ENCODE measurements at places on chromosomes 11 and 22.
A peak's percentile ranks its signal among the peaks of the same experiment; 100 is the strongest.

DNA sequence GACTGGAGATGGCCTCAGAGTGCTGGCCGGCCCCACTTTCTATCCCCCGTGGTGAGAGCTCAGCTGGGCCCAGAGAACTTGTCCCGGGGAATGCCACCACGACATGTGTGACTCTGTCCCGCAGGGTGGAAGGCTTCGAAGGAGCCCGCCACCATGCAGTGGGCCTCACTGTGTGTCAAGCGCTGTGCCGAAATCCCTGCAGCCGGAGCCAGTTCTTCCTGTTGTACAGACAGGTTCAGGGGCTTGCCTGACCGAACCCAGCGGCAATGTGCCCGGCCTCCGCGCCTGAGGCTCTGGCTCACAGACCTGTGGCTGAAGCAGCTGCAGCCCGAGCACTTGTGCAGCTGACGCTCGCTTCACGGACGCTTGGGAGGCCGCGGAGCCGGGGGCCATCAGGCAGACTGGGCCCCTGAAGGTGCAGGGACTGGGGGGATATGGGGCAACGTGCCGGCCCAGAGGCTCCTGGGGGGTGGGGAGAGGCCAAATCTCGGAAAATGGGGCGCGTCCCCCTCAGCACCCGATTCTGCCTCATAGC is 650 bp downstream of the PPM1F start:
- no peak for DNase-seq

GRCh38 chr11:2929950-2930703 is 907 bp upstream of the PHLDA2 start:
- peak; percentile 75 for DNase-seq

DNA sequence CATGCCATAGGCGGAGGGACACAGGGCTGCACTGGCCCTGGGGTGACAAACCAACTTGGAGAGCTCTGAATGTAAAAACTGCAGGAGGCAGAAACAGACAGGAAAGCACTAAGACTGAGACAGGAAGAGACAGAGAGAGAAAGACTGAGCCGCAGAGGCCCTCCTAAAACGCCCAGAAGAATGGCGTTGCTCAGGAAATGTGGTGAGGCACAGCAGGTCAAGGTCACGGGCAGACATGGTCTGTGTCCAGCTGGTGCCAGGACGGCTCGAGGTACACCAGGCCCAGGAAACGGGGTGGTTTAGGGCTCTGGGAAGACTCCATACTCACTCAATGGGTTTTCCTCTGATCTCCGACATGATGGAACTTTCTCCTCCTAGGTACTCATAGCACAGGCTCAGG is 29.1 kb downstream of the MAFF start:
- no peak for DNase-seq

- no peak for DNase-seq
Measured at GRCh38 chr11:45105233-45105983, 41.0 kb upstream of the PRDM11 start.

GRCh38 chr11:112946866-112947265 is 14.4 kb upstream of the NCAM1 start:
- DNase-seq: no peak

DNA sequence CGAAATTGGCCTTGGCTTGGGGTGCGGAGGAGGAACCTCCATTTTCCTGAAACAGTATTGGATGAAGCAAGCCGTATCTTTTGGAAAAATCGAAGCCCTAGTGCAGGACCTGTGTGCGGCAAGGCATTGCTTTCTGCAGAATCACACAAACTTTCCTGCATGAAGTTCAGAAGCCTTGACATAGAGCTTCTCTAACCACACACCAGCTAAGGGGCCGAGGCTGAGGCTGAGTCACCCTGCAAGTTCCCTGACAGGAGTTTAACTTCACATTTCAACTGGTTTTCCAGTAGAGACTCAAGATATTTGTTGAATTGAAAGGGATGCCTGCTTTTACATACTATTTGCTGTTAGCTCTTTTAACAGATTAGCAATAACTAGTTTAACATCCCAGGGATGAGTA is 67.8 kb downstream of the TCF20 start:
- no peak for DNase-seq

DNA sequence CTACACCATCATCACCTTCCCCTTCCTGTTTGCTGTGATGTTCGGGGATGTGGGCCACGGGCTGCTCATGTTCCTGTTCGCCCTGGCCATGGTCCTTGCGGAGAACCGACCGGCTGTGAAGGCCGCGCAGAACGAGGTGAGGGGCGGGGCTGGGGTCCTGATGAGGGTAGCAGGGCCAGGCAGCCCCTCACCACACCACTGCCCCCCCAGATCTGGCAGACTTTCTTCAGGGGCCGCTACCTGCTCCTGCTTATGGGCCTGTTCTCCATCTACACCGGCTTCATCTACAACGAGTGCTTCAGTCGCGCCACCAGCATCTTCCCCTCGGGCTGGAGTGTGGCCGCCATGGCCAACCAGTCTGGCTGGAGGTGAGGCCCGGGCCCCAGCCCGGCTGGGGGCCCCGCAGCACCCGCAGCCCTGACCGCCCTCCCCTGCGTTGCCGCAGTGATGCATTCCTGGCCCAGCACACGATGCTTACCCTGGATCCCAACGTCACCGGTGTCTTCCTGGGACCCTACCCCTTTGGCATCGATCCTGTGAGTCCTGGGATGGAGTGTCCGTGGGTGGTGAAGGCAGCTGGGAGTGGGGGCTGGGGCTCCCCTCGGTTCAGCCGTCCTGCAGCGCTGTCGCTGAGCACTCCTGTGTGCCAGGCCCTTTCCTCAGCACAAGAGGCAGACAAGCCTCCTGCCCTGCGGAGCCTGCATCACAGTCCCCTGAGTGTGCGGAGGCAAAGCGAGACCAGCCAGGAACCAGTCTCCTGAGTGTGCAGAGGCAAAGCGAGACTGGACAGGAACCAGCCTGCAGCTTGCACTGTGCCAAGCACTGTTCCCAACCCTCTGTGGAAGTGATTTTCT is 8.8 kb downstream of the TCIRG1 start:
- DNase-seq: no peak

- peak; percentile 24 for DNase-seq
Measured at GRCh38 chr11:67006029-67006884, 16.7 kb upstream of the SYT12 start.

- no peak for DNase-seq
Measured at GRCh38 chr11:133895551-133895950, 50.2 kb upstream of the SPATA19 start.

DNA sequence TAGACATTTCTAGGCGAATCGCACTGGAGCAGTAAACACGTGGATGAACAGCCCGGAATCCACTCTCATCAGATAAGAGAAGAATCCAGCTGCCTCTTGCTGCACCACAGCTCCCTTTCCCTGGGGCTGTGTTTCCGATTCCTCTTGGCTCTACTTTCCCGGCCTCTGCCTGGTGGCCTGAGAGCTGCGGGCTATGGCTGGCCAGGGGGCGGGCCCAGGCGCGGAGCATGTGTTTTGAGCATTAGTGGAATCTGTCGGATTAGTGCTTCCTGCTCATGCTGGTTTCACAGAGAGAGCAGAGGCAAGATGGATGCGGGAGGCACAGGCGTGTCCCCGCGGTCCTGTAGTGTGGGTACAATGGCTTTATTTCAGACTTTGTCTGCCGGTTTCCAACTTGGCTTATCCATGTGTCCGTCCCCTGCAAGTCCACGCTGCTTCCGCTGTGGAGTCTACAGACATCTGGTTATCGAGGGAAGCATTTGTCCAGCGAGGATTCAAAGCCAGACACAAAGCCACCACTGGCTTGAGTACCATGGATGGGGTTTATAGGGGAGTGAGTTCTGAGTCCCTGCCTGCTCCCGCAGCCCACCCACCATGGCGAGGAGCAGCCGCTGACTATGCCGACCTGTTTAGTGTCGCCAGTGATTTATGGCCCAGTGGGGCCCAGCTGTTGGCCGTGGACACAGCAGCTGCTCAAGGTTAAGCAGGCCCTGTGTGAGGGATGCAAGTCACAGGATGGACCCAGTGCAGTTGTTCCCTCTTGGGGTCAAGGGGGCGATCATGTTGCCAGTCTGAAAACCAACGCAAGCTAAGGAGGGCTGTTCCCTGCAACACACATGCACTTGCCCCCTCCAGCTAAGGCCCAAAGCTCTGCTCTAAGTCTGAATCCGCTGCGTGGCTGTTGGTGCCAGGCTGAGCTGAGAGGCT is 43.3 kb upstream of the EP300 start:
- DNase-seq: no peak

GRCh38 chr11:8082391-8083087 is 1.5 kb downstream of the TUB start:
- no peak for DNase-seq

- no peak for DNase-seq
Measured at GRCh38 chr11:77884186-77884828, 63.4 kb downstream of the AAMDC start.

DNA sequence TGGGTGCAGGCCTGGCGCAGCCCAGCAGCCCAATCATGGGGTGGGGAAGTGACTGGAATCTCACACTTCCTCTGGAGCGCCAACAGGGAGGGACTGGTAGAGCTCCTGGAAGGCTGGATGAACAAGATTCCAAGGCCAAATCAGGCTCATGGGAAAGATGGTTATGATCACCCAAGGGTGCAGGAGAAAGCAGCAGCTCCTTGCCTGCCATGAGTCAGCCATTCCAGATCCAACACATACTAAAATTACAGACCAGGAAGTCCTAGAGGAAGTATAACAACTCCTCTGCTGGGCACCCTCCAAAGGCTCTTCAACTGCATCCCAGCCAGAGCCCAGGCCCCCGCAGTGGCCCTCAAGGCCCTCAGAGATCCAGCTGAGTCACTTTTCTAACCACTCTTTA is 427.3 kb downstream of the TENM4 start:
- DNase-seq: no peak

- no peak for DNase-seq
Measured at GRCh38 chr22:18966748-18967147, 30.7 kb upstream of the PRODH start.

- no peak for DNase-seq
Measured at GRCh38 chr22:19961201-19961580, 19.6 kb upstream of the TXNRD2 start.

GRCh38 chr11:19938169-19938856 is 222.0 kb downstream of the DBX1 start:
- peak; percentile 52 for DNase-seq

- no peak for DNase-seq
Measured at GRCh38 chr22:46584081-46584921, 35.9 kb upstream of the GRAMD4 start.

GRCh38 chr11:69040581-69041260 is 8.0 kb upstream of the TPCN2 start:
- no peak for DNase-seq

- DNase-seq: no peak
Measured at GRCh38 chr11:61975638-61976419, 8.4 kb upstream of the FTH1 start.

DNA sequence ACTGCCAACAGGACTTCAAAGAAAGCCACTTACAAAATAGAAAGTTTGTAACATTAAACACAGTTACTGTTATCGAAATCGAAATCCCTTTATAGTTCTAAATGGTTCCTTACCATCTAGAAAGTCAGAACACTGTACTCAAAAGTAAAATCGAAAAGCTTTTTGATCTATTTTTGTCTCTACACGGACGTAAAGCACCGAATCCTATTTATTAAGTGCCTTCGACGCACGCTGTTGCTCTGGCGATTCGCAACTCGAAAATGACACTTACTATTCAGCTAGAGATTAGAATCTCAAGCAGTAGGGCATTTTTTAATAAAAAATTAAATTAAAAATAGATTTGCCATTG is 78.3 kb downstream of the LARGE1 start:
- DNase-seq: no peak

DNA sequence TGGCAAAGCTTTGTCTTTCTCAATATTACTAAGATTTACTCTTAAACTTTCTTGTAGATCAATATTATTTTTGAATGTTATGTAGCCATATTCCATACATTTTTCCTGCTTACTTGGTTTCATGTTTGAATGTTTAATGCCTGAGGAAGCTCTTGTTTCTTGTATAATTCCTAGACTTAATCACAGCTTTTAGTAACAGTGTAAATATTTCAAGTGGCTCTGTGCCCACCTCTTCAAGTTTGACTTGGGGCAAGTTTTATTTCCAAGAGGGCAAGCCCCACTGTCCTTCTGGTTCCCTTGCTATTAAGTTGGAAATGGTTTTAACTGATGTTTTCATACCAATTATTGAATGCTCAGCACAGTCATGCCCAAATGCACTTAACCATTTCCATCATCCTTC is 1004.1 kb downstream of the OPCML start:
- DNase-seq: no peak

- DNase-seq: no peak
Measured at GRCh38 chr11:82867495-82868082, 32.6 kb downstream of the PRCP start.

DNA sequence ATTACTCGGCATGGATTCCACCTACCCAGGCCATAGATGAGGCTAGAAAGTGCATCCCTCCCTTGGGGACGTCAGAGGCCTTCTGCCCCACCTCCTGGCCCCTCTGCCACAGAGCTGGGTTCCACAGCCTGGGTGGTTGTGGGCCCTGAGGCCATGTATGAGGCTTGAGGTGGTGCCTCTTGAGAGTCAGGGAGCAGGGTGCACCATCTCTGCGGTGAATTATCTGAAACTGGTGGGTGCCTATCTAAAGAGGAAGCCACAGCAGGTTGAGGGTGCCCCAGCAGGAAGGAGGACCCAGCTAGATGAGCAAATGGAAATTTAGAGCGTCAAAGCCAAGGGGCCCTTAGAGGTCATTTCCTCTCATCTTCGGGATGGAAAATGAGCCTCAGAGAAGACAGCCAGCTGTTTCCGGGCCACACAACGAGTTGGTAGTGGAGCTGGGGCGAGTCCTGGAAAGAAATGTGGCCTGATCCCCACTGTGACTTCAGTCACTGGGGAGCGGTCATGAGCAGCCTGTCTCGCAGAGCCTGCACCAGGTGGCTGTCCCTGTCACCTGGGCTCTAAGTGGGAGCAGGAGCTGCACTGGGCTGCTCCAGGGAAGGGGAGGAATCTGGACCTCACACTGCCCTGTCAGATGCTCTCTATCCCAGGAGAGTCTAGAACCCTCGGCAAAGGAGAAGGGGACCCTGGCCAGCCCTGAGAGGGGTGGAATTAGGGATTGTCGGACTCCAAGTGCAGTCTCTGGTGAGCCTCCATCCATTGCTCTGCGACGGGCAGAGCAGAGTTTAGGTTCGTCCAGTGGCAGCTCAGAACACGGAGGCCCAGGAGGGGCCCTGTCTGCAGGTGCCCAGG is 7.3 kb downstream of the ADORA2A start:
- peak; percentile 86 for DNase-seq

DNA sequence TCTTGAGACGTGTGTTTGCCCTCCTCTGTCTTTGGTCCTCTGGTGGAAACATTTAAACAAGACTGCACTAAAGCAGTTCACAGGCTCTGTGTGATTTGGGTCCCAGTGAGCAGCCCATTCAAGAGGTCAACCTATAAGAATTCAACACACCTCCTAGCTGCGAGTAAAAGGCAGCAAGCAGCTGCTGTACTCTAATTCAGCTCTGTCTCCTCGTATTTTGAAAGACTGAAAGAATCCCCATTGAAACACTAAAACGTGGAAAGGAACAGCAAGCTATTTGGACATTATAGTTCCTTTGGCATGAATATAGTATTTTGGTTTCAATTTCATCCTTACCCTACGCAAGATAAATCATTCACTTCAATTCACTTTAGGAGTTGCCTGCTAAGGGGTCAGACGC is 1046.7 kb downstream of the DLG2 start:
- DNase-seq: no peak

DNA sequence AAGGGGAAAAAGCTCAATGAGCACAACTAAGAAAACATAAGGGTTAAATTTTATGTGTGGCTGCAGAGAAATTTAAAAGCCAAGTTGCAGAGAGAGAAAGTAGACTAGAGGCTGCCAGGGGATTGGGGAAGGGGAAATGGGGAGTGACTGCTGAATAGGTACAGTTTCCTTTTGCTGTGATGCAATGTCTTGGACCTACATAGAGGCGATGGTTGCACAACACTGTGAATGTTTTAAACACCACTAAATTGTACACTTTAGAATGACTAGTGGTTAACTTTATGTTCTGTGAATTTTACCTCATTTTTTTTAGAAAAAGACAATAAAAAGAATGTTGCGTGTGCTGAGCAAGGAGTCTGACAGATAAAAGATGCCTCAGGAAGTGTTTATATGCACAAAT is 36.5 kb downstream of the TENM4 start:
- DNase-seq: no peak
